ENCODE measurements at places on chromosomes 11 and 22.

DNA sequence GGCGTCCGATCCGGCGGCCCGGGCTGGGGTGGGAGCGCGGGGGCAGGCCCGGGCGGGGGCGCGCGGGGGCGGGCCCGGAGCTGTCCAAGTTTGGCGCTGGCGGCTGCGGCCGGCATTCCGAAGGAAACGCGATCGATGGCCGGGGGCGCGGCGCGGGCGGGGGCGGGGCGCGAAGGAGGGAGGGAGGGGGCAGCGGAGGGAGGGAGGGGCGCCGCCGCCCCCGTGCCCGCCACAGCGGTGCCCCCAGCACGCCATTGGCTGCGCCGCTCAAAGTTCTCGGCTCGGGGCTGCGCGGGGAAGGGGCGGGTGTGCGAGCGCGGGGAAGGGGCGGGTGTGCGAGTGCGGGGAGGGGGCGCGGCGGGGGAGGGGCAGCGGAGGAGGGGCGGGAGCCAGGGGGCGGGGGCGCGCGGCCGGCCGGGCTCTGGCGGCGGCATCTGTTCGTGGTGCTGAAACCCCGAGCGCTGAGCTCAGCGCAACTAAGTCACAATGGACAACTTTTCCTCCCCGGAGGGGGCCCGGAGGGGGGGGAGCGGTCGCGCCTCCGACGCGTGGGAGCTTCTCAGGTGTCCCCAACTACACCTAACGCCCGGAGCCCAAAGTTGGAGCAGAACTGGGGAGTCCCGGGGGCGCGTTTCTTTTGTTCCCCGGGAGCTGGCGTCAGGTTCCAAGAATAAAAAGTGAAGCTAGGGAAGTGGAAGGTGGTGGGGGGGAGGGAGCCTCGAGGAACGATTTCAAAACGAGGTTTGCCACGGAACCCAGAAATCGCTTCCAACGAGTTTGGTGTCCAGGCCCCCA, 2.2 kb downstream of the PHF21B start:
- DNase-seq: no peak

GRCh38 chr22:29258407-29259252, 9.2 kb downstream of the RHBDD3 start:
- DNase-seq: no peak

DNA sequence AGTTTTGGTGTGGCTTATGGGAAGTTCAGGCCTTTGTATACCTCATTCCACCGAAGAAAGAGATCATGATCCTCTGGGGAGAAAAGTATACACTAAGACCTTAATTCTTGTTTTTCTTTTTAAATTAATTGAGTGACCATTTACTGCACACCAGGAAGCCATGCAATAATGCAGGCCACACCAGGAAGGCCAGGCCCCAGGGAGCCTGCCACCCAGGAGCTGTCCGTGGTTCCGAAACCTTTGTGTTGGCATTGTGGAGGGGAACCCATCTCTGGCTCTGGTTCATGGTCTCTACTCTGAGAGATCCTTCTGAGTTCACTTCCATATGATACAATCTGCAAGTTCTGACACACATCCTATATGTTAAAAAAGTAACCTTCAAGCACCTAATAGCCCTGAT, 291.8 kb downstream of the MIAT start:
- DNase-seq: no peak

GRCh38 chr11:2197771-2198520, 26.3 kb upstream of the TH start:
- no peak for DNase-seq

DNA sequence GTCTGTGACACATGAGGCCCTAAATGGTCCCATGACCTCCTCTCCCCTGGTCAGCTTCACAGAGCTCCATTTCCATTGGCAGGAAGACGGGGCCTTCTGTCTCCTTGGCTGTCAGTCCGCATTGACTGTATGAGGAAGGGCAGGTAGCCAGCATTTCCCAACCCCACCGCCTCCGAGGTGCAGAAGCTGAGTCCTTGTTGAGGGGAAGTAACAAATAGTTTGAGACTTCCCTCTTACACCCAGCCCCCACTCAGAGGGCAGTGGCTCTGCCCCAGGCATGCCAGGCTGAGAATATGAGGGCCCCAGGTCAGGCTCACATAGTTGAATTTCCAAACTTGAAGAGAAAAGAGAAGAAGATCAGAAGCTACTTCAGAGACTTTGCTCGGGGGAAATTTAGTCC, 611.1 kb downstream of the BRD1 start:
- DNase-seq: no peak

DNA sequence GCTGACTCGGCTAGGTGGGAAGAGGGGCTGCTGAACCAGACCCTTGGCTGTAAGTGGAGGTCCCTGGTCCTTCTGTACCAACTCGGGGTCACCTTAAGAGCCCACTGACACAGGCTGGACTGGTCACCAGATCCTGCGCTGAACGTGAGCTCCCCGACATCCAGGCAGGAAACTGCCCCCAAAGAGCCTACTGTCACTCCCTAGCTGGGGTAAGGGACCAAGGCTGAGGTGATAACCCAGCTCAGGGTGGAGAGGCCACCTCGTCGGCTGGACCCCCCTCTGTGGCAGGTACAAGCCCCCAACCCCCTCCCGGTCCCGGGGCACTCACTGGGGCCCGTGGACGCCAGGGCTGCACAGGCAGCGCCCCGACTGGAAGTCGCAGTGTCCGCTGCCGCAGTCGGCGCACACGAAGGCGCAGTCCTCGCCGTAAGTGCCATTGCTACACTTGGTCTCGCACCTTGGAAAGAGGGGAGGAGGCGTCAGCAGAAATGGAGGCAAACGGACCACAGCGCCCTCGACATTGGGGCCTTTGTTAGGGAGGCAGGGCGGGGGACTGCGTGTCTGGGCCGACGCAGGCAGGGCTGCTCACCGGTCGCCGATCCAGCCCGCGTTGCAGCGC, 7.4 kb downstream of the SCARF2 start:
- no peak for DNase-seq

DNA sequence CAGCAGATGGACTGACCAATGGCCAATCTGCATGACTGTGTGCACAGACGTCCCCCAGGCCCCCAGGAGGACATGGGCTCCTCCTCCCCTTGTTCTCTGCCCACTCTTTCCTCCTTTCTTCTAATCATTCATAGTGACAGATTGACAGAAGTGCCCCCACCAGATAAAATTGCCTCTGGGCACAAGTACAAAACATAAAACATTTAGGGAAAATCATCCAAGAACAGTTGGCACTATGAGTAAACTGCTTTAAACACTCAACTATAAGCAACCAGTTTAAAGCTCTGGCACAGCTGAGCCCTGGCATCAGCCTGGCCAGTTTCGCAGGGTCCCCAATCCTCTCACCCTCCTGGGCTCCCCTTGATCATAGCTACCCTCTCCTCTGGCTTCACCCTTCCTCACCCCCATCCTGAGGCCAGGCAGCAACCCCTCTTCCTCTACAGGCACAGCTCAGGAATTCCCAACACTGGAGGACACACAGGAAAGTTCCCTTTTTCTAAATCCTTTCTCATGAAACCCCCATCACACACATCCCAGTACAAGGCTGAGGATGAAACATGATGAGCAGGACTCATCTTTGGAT, 232.9 kb downstream of the BUD13 start:
- DNase-seq: no peak

- DNase-seq: no peak
Measured at GRCh38 chr11:94449437-94449836, 44.2 kb downstream of the MRE11 start.

GRCh38 chr11:110955776-110956175, 243.5 kb upstream of the ARHGAP20 start:
- no peak for DNase-seq

- no peak for DNase-seq
Measured at GRCh38 chr11:70397336-70397982, 870 bp upstream of the CTTN start.

DNA sequence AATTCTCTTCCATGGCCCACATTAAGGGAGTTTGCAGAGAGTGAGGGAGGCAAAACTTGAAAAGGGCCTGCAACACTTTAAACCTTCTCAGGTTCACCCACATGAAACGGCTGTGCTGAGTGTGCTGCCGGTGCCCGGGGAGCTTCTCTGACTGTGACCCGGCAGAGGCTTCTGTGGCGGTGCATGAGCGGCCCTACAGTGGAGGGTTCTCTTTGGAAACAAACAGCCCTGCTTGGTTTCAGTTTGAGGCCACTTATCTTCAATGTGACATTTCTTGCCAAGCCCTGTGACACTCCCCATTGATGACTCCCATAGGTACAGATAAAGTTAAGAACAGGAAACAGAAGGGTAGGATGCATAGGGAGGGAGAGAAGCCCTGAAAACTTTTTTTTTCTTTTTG, 31.8 kb downstream of the FAM118A start:
- peak; percentile 19 for DNase-seq

DNA sequence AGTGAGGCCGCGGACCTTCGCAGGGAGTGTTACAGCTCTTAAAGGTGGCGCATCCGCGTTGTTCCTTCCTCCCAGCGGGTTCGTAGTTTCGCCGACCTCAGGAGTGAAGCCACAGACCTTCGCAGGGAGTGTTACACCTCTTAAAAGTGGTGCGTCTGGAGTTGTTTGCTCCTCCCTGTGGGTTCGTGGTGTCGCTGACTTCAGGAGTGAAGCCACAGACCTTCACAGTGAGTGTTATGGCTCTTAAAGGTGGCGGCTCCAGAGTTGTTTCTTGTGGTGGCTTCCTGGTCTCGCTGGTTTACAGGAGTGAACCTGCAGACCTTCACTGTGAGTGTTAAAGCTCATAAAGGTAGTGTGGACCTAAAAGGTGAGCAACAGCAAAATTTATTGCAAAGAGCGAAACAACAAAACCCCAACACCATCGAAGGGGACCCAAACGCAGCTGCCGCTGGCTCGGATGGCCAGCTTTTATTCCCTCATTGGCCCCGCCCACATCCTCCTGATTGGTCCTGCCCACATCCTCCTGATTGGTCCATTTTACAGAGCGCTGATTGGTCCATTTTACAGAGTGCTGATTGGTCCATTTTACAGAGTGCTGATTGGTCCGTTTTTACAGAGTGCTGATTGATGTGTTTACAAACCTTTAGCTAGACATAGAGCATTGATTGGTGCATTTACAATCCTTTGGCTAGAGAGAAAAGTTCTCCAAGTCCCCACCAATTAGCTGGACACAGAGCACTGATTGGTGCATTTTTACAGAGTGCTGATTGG, 1.2 kb upstream of the TMEM45B start:
- DNase-seq: peak; percentile 42

GRCh38 chr11:72856551-72857345, 42.5 kb downstream of the ATG16L2 start:
- DNase-seq: no peak

DNA sequence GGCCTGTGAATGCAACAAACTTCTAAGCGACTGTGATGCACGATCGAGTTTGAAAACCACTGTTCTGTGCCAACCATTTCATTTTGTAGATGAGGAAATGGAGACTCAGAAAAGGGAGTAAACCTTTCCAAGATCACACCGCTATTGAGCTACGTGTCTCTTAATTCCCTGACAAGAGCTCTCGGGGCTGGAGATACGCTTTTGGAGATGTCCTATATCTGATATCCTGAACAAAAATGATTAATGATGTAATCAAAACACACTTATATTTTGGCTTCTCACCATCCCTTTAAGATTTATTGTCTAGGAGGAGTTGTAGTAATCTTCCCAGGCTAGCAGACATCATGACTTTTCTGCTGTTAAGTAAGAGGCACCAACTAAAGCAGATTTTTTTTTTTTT, 1.7 kb upstream of the PARVA start:
- DNase-seq: no peak

GRCh38 chr11:134670247-134670782, 258.3 kb upstream of the B3GAT1 start:
- DNase-seq: no peak

DNA sequence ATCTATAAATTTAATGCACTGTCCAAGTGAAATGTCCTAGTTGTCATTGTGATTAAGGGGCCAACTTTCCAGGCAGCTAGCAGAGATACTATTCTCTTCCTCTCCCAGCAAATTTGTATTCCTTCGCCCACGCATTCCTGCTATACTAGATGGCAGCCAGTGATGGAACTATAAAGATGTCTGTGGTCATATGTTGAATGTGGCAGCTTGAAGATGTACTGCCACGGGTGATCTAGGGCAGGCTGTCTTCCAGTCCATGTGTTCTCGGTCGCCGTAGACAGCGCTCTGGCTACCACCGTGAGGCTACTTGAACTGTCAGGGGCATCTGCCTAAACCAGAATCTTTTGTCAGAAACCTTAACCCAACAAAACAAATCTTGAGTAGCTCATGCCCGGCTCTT, 8.3 kb upstream of the SIDT2 start:
- no peak for DNase-seq

DNA sequence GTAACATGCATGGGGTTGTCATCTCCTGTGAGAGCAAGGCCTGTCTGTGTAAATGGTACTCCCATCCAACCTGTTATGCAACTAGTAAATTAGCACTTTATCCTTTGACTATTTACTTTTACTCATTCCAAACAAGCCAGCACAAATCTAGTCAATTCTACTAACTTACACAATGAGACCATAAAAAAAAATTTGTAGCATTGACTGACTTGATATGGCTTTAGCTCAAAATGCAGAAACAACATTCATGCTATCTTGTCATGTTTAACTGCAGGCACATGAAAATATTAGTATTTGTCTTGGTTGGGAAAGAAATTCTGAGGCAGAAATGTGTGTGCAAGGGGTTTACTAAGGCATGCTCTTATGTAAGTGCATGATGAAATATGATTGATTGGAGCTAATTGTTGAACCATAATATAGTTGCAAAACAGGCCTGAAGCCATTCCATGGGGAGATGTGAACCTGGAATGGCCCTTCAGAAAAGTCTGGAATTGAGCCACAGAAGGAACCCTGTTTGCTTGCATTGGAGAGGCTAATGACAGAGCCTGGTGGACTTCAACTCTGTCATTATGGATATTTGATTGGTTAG, 2.5 kb downstream of the SLC22A25 start:
- DNase-seq: no peak

- DNase-seq: no peak
Measured at GRCh38 chr11:126904520-126904919, 96.0 kb downstream of the KIRREL3 start.

DNA sequence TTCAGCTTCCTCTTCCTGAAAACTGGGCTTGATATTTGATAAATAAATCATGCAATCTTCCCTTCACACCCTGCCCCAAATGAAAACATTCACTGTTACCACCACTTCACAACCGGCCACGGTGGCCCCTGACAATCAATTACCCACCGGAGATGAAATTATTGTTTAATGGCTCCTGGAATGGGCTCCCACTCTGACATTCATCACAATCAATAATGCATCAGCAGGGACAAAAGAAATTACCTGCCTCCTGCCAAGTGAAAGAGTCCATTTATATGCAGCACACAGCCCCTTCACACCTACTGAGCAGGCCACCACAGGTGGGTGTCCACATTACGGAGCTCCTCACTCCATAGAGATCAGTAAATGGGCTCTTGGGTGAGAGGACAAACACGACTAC, 193.5 kb upstream of the SNX19 start:
- DNase-seq: no peak

- DNase-seq: no peak
Measured at GRCh38 chr11:90176069-90176468, 41.6 kb downstream of the NAALAD2 start.

GRCh38 chr11:77506857-77507256, 33.0 kb upstream of the PAK1 start:
- no peak for DNase-seq
